ENCODE measurements at places on chromosomes 1 and 21.

DNA sequence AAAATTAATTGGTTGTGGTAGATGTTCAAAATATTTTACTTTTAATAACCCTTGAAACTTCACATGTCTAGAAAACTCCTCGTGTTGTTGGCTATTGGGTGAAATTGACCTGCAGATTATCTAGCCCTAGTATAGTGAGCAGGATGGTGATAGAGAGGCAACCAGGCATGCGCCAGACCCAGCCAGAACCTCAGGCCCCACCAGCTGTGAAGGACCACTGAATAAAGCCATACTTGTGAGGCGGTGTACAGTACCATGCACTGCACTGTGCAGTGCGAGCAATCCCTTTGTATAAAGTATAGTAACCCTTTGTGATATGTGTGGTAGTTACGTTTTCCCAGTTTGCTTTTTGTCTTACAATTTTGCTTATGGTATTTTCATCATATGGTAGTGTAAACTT lies 8.5 kb downstream of the TTF2 start:
- no peak for DNase-seq

DNA sequence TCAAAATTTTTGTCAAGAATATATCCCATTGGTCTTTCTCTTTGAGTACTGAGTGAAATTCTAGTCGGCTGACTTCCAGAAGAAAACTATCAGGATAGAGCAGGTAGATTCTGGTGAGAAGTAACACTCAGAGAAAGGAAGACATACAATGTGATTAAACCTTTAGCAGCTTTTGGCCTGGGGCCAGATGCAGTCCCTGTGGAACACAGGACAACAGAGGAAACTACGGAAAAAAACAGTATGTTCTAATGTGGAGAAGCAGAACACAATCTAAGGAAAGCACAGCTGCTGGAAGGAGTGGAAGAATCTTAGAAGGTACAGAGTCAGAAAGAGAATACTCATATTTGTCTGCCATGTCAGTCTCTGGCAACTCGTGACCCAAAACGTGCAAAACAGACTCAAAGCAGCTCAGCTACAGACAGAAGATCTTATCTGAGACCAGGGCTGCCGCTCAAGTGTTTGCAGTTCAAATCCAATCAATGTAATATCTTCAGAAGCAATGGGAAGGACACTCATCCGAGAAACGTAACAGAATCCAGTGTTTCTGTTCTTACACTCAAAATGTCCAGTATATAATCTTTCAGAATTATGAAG lies 283.8 kb downstream of the MRPL39 start:
- DNase-seq, result no peak

GRCh38 chr1:66552829-66553228 lies 18.9 kb downstream of the SGIP1 start:
- no peak for DNase-seq

DNA sequence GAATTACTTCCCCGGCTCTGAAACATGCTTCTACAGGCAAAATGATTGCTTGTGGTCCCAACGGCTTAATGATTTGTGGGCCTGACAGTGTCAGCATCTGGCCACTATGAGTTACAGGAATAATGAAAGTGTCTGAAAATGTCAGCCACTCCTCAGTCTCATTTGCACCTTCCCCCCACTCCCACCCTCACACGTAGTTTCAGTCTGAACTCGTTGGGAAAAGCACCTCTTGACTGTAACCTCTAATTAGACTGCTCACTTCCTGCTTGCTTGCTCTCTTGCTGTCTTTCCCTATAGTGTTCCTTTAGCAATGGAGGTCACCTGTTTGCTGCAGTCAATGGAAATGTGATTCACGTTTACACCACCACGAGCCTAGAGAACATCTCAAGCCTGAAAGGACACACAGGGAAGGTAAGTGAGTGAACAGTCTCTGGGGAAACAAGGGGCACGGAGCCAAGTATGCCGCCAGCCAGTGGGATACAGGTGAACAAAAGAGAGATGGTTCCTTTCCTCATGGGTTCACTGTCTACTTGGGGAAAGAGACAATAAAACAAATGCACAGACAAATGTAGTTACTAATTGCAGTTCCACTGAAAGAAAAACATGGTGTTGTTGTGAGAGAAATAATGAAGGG lies 27.1 kb downstream of the CFAP57 start:
- no peak for DNase-seq

DNA sequence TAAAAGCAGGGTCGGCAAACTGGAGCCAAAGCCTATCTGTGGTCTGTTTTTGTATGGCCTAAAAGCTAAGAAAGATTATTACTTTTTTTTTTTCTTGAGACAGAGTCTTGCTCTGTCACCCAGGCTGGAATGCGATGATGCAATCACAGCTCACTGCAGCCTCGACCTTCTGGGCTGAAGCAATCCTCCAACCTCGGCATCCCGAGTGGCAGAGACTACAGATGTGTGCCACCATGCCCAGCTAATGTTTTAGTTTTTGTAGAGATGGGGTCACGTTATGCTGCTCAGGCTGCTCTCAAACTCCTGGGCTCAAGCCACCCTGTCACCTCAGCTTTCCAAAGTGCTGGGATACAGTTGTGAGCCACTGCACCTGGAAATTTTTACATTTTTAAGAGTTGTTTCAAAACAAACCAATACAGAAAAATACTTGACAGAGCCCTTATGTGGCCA lies 6.5 kb upstream of the GLRX2 start:
- no peak for DNase-seq
